Stimulated activated CD8-positive, alpha-beta memory T cell treated with anti-CD3 and anti-CD28 coated beads, Interleukin-12 subunit alpha, Interleukin-12 subunit beta, amount 100 ng/mL, for 1 hour (primary cell): ENCODE measurements at places on chromosomes 12 and 14.

DNA sequence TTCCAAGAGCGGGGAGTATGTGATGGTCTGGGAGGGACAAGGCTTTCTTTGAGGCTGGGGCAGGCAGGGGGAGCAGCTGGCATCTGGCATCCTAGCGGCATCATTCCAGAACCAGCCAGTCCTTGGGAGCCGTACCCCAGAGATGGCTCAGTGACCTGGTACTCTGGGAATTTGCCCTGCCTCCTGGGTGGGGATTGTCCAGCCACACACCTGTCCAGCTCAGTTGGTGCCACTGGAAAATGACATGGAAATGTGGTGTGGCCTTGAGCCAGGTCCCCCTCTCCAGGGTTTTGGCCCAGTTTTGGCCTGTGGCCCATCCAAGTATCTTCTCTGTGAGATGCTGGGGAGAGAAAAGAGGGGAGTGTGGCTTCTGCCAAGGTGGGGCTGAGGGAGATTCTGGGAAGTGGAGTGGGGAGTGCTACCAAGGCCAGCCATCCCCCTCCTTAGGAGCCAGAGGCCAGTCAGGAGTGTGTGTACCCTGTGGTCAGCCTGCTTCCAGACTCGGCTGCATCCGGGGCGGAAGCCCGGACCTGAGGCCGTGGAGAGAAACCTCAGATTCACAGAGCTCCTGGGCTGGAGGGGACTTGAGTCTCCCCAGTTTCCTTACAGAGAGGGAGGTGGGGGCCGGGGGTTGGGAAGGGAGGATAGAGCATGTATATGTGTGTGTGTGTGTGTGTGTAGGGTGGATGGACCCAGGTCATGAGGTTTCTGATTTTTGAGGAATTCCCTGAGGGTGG lies 14.7 kb upstream of the KRT80 start:
- DNase-seq: no peak

DNA sequence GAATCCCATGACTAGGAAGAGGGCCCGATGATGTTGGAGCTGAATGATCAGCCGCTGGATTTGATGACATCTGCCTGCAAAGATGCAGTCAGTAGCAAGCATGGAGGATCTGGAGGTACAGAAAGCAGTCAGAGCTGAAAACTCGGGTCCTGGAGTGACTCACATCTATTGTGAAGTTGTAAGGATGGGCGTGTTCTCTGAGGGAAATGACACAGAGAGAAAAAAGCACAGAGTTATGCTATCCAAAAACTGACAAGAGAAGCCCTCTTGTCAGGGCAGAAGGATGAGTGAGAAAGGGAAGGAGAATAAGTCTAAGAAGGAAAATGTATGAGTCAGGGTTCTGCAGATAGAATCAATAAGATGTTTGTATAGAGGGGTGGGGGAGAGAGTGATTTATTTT lies 380.4 kb upstream of the CCDC196 start:
- no peak for DNase-seq

DNA sequence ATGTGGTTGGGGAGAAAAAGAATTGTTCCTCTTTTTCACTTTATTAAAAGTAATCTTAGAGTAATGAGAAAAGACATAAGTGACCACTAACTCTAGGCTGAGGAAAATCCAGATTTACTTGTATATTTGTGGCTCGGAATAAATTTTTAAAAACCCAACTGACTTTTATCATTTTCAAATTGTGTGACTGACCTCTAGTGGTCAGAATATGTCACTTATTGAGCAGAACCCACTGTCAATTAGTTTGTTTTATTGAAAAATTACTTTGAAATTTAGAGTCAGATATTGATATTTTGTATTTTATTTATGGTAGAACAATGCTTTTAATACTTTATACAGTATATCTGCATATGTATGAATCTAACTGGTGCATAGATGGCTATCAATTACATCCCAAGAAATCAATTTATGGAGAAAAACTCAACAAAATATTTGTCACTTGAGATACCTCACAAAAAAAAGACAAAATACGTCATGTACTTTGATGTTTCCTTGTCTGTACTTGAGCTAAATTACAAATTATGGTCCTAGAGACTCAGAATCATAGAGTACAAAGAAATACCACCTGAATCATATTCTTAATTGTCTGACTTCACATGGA lies 229.4 kb downstream of the CNTN1 start:
- no peak for DNase-seq

DNA sequence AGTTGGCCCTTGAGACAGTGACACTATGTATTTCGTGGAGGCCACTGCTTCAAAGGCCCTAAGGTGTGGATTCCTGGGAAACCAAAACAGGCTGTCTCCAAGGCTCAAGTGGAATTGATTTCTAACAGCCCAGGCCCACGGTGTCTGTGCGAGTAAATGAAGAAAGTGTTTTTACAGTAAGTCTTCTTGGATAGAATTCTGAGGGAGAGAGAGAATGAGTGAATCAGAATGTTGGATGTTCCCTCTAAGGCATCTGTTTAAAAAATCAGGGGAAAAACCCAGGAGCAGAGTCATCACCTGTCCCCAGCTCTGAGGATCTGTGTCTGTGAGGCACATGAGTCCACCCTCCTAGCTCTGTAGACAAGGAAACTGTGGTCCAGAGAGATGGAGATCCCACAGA lies 22.3 kb upstream of the BDKRB1 start:
- no peak for DNase-seq
